ENCODE measurements at places on chromosomes 1 and 21.

- DNase-seq: no peak
Measured at GRCh38 chr1:181159451-181160140, 71.1 kb downstream of the IER5 start.

- no peak for DNase-seq
Measured at GRCh38 chr1:240831191-240831631, 219.3 kb upstream of the GREM2 start.

GRCh38 chr1:57741521-57741920 lies 317.7 kb upstream of the DAB1 start:
- DNase-seq: no peak

- no peak for DNase-seq
Measured at GRCh38 chr1:92653605-92654381, 131.1 kb downstream of the EVI5 start.

- no peak for DNase-seq
Measured at GRCh38 chr1:4690951-4691675, 36.7 kb downstream of the AJAP1 start.

DNA sequence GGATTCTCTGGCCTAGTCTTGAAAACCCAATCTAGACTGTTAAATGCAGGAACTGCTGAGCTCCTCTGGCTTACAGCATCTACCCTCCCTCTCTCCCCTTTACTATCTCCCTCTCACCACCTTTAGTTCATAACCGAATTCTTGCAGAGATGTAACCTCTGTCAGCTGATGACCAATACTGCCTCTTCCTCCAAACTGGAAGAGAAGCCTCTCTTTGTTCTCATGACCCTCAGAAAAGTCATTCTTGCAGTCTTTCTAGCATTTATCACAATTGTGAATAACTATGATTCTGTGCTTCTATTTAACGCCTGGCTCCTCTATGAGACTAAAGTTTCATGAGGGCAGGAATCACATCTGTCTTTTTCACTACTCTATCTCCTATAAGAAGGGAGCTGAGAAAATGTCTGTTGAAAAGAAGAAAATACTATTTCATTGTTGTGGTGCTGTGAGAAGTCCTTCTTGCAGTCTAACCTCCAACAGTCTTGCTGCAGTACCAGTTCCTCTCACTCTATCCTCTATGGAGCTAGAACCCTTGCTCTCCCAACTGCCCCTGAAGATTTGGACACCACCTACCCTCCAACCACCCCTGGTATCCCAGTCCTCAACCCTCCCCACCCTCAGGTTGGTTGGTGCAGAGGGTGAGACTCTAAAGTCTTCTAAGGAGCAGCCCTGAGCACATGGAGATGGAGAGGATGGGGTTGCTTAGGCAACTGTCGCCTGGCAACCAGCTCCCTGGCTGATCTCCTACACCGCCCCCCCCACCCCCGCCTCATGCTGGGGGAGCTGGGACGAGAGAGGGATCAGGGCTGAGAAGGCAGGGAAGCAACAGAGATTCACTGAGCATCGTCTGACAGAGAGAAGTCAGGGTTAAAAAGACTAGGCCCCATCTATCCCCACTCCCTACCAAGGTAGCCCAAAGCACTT lies 13.9 kb downstream of the MEF2D start:
- DNase-seq: no peak

DNA sequence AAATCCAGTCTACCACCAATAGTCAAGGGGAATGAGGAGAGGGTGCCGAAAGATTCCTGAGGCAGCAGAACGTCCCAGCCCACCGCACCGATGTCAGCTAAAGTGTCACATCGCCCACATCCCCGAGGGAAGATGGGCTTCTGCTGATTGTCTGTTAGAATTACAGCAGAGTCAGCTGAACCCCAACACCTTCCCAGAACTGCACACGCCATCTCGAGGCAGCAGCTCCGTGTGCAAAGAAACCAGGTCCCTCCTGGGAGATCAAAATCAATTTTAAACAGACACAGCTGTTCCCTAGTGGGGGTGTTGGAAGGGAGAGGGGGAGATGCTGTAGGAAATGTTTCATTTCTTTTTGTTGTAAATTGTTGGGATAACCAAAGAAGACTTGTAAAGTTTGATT lies 12.8 kb upstream of the KAZN start:
- DNase-seq: no peak

DNA sequence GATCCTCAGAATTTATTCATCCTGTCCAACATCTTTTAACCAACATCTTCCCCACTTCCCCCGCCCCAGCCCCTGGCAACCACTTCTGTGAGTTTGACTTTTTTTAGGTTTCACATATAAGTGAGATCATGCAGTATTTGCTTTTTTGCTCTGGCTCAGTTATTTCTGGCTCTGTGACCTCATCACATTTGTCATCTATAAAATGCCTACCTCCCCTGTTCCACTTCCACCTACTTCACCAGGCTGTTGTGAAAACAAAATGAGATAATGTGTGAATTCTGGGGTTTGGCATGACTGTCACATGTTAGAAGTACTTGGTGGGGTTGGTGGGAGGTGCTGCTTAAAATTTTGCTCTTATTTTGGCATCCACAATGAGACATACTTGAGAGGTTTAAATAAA lies 18.4 kb downstream of the HHAT start:
- no peak for DNase-seq

- no peak for DNase-seq
Measured at GRCh38 chr21:25462517-25462971, 144.7 kb downstream of the MRPL39 start.

- DNase-seq: no peak
Measured at GRCh38 chr1:197692965-197693364, 82.3 kb downstream of the DENND1B start.

GRCh38 chr1:218694636-218695035 lies 349.5 kb downstream of the TGFB2 start:
- no peak for DNase-seq

DNA sequence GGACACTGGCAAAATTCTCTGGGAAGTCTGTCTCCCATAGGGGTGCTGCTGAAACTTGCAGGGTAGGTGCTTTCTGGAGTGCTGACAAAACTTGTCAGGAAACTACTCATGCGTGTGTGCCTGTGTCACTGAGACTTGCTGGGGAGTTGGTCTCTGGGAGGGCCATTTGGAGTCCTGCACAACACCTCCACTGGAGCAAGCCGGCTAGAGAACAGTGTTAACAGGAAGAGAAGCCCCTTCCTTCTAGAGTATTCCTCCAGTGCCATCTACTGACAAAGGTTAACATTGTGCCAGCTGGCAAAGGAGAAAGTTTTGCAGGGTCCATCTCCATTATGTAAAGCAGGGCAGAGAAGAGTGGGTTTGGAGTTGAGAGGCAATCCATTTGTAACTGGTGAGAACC lies 30.0 kb downstream of the ZMYM4 start:
- no peak for DNase-seq

DNA sequence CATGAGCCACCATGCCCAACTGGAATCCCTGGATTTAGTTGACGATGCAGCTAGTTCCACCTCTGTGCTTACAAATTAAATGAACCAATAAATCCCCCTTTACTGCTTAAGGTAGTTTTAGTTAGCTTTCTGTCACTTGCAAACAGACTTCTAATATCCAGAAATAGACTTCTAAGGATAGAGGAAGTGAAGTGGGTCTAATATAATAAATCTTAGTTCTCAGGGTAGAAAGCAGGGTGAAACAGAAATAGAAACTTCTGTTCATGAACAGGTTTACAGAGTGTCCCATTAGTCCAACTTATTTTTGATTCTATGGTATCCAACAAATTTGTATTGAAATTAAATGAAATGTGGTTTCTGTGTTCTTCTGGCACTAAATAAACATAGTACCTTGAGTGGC lies 20.1 kb downstream of the BCAS2 start:
- no peak for DNase-seq

DNA sequence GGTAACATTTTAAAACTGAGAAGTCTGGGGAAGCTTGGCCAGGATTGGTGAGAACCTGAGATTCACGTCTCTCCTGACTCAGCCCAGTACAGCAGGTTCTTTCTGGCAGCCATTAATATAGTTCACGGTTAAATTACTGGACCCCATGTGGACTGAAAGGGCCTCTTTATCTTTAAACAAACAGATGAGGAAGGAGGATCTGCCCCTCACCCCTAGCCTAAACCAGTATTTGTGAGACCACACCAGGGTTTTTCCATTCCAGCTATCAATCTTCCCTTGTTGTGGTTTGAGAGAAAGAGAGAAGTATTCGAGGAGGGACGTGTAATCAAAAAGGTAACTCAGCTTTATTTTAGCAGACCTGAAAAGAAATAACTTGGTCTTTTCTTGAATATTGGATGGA lies 137.1 kb downstream of the PROX1 start:
- DNase-seq: no peak

- no peak for DNase-seq
Measured at GRCh38 chr1:191993549-191993948, 164.7 kb upstream of the RGS18 start.

- DNase-seq: no peak
Measured at GRCh38 chr1:168138134-168138533, 1.4 kb upstream of the GPR161 start.

DNA sequence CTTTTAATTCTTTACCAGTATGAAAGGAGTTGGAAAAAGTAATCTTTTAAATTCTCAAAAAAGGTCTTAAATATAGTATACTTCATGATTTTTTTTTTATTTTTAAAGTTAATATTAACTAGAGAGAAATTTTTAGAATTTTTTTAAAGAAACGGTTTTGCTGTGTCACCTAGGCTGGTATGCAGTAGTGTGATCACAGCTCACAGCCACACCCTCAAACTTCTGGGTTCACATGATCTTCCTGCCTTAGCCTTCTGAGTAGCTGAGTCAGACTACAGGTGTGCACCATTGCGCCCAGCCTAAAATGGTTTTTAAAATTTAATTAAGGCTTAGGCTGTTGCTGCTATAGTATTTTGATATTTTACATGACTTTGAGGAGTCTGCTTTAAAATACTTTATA lies 52.4 kb downstream of the TLCD4 start:
- no peak for DNase-seq

DNA sequence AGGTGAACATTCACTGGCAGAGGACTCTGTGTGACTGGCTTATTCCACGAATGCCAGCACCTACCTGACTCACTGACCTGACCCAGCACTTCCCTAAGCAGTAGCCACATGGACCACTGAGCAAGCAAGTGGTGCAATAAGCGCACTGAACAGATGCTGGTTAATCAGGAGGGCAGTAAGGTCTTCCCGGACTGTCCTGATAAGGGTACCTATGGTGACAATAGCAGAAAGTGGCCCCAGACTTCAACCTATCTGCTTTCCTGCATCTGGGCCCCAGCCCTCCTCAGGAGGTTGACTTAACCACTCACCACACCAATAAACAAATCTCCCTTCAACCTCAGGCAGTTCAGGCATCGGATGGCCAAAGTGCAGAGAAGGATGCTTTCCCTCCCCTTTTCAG lies 65.7 kb downstream of the SETD4 start:
- DNase-seq: no peak

GRCh38 chr1:904310-904950 lies 19.3 kb upstream of the SAMD11 start:
- DNase-seq: peak; percentile 91

DNA sequence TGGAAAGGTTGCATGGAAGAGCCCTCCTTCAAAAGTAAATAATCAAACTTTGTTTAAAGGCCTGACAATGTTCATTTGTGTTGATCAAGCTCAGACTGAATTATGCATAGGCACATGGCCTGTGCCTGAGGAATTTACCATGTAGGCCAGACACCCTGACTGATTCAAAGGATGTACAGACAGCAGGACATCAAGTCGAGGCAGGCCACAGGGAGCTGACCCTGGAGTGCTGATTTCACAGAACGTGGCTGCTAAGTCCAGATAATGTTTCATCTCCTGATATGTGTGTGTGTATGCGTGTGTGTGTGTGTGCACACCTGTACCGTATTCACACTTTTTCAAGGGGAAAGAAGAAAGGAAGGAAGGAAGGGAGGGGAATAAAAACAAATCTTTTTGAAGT lies 34.1 kb downstream of the NAV1 start:
- DNase-seq: no peak

- DNase-seq: no peak
Measured at GRCh38 chr1:241603731-241604245, 36.4 kb downstream of the CHML start.

- DNase-seq: no peak
Measured at GRCh38 chr1:116144151-116144550, 33.0 kb downstream of the MAB21L3 start.

DNA sequence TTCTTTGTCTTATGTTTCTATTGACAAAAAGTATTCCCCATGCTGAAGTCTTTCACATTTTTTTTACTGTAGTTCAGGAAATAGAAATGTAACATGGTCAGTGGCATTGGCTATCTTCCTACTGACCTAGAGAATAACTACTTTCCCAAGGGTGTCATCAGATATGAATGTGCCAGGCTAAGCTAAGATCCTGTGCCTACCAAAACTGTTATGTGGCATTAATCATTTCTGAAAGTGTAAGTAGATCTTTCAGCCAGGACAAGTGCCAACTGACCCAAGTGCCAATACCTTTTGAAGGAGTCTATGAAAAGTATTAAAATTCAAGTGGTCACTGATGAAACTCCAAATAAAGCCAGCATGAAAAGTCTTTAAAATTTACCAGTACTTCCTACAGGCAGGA lies 165.3 kb downstream of the TNFSF18 start:
- no peak for DNase-seq

GRCh38 chr1:178693366-178693765 lies 31.7 kb upstream of the RALGPS2 start:
- DNase-seq: no peak

DNA sequence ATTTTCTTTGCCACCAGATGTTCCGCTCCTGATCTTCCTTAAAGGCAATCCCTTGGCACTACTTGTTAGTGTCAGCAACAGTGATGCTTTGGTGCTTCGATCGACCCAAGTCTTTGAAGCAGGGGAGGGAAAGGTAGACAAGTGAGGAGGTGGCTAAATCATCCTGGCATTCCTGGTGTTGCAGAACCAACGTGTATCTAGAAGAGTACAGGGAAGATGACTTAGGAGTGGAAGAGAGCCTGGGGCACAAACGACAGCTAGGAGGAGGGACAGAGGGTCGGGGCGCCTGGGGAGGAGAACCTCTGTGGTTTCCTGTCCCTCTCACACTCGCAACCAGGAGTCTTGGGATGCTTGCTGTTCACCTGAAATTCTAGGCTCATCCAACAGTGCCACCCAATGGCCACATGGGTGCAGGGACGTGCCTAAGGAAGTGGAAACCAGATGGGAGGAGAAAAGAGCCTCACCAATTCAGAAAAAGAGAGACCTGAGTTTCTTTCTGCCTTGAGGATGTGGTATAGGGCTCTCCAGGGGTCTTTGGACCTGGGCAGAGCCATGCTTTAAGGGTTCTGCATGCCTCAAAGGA lies 9.5 kb upstream of the KCNA2 start:
- peak; percentile 72 for DNase-seq
